Muscle of arm (tissue), 14 donors: ENCODE measurements at places on chromosomes 2 and 18.

- DNase-seq: no peak
Measured at GRCh38 chr2:135607561-135607960, 76.3 kb downstream of the R3HDM1 start.

- peak; percentile 50 for DNase-seq
Measured at GRCh38 chr18:13530879-13531387, 195.4 kb downstream of the FAM210A start.

DNA sequence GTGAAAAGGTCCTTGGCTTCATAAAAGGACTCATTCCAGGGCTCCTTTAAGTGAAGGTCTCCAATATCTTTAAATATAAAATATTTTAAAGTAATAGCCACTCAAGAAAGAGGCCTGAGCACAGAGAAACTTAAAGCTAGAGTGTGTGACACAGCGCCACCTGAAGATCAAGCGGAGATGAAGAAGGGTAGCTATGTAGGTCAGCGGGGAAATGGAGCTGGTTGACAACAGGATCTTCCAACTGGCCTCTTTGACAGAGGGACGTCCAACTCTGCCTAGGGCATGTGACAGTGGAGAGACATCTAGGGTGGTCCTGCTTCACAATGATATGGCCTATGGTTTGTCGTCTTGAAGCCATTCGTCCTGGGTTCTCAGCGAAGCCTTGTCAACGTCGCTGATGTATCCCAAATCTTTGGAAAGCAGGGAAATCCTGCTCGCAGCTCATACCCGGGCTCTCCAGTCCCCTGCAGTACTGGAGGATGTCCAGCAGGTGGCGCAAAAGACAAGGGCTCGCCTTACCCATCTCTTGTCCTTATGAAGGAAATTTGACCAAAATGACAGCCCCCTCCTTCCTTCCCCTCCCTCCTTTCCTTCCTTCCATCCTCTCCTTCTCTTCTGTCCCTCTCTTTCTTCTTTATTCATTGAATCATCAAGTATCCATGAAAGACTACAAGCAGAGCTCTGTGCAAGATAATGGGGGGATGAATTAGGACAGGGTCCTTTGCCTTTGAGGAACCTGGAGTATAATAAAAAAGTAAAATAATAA, 59.6 kb downstream of the LONRF2 start:
- peak; percentile 75 for DNase-seq

DNA sequence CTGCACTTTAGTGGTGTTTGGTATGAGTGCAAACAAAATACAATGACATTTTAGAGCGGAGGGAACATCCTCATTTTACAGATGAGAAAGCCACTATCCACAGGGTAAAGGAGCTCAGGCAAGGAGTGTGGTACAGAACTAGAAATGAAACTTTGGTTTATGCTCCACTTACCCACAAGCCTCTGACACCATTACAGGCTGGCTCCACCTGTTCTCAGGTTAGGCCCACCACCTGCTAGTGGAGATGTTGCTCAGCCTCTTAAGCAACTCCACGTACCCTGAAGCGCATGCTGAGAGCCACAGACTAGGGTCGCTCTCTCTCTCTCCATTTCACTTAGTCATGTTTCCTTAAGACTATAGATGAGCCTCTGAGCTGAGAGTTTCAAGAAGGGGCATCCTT, 130.0 kb downstream of the MBD2 start:
- no peak for DNase-seq

GRCh38 chr18:56789004-56789888, 138.1 kb downstream of the WDR7 start:
- no peak for DNase-seq
